HL-60 (cell line): ENCODE measurements at places on chromosomes 12 and 14.
A peak's percentile ranks its signal among the peaks of the same experiment; 100 is the strongest.

DNA sequence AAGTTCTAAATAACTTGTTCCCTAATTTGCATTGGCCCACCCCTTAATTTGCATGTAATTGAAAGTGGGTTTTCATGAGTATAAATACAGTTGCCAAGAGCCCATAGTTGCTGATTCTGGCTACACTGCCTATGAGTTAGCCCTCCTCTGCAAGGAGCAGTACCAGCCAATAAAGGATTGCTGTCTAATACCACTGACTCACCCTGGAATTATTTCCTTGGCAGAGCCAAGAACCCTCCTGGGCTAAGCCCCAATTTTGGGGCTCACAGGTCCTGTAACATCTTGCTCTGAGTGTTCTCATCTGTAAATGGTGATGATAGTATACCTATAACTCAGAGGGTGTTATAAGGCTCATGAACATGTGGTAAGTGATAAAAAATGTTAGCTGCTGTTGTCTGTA, 6.8 kb downstream of the TTC8 start:
- DNase-seq, result no peak

- DNase-seq, result peak; percentile 24
These were observed 18.7 kb upstream of the HDAC7 start for GRCh38 chr12:47838286-47838931.

- no peak for DNase-seq
These were observed at the start of gene PLEK2 for GRCh38 chr14:67411820-67412421. Gene PLEK2 (minus strand): TSS chr14:67412165. CDS start chr14:67412059, 106 bp downstream.

GRCh38 chr14:63032641-63033040, 12.6 kb downstream of the KCNH5 start:
- no peak for DNase-seq

DNA sequence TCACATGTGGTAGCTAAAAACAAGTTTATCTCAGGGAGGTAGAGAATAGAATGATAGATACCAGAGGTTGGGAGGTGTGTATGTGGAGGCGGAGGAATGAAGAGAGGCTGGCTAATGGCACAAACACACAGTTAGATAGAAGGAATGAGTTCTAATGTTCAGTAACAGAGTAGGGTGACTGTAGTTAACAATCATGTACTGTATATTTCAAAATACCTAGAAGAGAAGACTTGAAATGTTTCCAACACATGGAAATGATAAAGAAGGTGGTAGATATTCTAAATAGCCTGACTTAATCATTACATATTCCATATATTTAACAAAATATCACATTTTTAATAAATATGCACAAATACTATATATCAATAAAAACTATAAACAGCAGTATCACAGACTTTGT, 8.9 kb upstream of the IFNG-AS1 start:
- no peak for DNase-seq
